ENCODE measurements at places on chromosomes 6 and 20. TPM values are rescaled to one million over a fixed set of nuclear protein-coding genes. Genes with fewer than 3 reads are reported as not detected.

Gene SPDEF
- total RNA-seq: 13.8 TPM

Gene CST2
- total RNA-seq: not detected

Gene CALHM4
- not detected for total RNA-seq

Gene FAM162B
- total RNA-seq: 0.76 TPM

Gene HLA-DMA
- total RNA-seq: 48.5 TPM

Gene PAX1
- total RNA-seq: not detected

Gene NMBR
- total RNA-seq: not detected

Gene WFDC12
- not detected for total RNA-seq

Gene C6orf132
- 67.6 TPM for total RNA-seq

Gene PPIL1
- total RNA-seq: 14.2 TPM

Gene UTRN
- 94.0 TPM for total RNA-seq

Gene DLK2
- total RNA-seq: not detected

Gene TBC1D32
- total RNA-seq: 8.6 TPM

Gene PERP
- total RNA-seq: 60.3 TPM

Gene MMP24
- 0.24 TPM for total RNA-seq

Gene ITCH
- 81.0 TPM for total RNA-seq

Gene SRC
- total RNA-seq: 132 TPM

Gene TIAM2
- total RNA-seq: 9.8 TPM

Gene HSPA1L
- total RNA-seq: 3.4 TPM

Gene FAM83C
- 0.41 TPM for total RNA-seq

Gene RBM39
- 303 TPM for total RNA-seq

Gene RTN4IP1
- 9.8 TPM for total RNA-seq

Gene CLVS2
- total RNA-seq: 0.03 TPM

Gene PACRG
- total RNA-seq: 1.3 TPM

Gene BTNL2
- not detected for total RNA-seq

Gene LAMA4
- 15.9 TPM for total RNA-seq

Gene RPP40
- 3.4 TPM for total RNA-seq

Gene SLC22A7
- total RNA-seq: not detected

Gene HLA-DOA
- 1.8 TPM for total RNA-seq

Gene TEAD3
- total RNA-seq: 98.0 TPM

Gene LINC00237
- total RNA-seq: not detected

Gene HTR1B
- 0.13 TPM for total RNA-seq

Gene TAF11
- 24.2 TPM for total RNA-seq

Gene SAMD10
- 5.6 TPM for total RNA-seq

Gene KCNQ5
- total RNA-seq: 2.3 TPM

Gene ARFGEF3
- 24.3 TPM for total RNA-seq

Gene SIRPD
- not detected for total RNA-seq

Gene PPP2R5D
- total RNA-seq: 35.9 TPM

Gene HLA-DOB
- total RNA-seq: 0.87 TPM
